ENCODE measurements at places on chromosomes 7 and 10.

DNA sequence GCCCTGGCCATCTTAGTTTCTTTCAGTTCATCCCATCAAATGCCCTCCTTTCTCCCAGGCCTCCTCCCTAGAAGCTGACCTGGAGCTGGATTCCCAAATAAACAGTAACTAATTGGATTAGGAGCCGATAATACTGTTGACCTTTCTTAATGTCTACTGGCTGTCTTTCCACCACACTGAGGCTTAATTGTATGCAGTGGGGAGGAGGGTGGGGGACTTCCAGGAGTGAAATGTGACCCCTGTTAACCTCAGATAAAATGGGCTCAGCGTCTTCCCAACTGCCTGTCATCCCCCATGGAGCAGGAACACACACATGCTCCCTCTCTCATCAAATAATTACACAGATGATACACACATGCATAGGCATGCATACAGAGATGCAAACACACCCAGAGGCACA lies 53.7 kb upstream of the LBX1 start:
- no peak for DNase-seq

DNA sequence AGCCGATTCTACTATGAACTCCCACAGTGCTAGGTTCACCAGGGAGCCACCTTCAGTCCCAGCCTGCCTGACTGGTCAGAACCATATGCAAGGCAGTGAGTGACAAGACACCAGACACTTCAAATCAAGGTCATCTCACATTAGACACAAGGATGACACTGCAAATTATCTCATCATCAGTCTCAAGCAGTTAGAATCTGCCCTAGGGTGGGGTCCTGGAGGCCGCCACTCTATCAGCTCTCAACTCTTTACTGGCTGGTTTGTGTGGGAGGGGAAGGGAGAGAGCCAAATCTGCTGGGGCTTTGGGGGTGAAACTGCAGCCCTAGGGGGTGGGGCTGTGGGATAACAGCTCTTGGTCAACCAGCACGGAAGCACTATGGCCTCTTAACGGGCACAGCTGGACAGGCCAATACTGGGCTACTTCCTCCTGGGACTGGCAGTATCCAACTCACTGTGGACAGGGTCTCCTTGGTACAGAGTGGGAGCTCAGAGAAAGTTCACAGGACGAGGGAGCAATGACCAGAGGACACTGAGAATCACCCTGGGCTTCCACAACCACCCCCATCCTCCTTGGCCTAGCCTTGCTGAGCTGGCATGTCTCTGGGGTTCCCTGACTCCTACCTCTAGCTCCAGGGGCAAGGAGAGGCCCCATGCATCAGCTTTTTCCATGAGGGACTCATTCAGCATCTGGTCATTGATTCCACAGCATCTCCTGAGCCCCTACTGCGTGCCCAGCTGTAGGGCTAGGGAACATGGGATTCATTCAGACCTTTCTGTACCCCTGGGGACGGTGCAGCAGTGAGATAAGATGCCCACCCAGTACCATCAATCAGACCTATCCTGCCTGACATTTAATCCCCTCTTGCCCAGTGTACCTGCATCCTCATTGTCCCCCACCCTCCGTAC lies 5.4 kb downstream of the GPRIN2 start:
- no peak for DNase-seq

DNA sequence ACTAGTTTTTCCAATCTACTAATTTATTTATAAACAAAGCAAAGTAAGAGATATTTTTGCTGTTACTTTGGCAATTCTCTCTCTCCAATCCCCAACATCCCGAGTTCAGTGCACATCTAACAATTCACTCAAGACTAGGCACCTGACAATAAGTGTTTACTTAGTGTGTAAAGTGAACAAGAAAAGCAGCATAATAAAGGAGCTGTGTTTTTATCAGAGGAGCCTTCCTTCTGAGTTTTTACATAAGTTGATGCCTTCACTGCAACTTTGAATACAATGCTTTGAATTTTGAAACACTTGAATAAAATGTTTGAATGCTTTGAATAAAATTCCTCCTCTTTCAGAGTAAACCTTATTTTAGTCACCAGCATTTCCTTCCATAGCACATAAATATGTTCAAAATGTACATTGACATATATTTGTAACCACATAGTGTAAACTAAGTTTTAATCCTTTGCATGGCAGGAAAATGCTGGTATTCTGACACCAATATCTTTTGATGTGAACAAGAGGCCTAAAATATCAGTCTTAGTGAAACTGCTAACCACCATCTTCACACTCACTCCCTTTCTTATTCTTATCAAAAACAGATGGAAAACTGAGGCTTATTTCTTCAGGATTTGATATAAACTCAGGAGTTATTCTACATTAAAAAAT lies 11.4 kb downstream of the PDK4 start:
- no peak for DNase-seq

DNA sequence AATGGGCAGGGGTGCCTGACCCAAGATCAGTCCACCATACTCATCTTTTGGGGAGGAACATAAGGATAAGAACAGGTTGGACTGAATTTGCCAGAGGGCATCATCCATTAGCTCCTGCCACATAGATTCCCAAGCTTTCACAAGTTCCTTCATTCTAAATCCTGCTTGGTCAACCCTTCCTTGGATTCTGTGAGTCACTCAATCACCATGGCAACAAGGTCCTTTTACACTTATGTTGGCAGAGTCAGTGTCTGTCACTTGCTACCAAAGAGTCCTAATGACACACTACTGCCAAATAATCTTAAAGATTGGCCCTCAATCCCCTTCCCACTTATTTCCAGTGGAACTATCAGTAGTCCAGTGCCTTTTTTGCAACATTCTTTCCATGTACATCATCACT lies 5.0 kb upstream of the LGI1 start:
- no peak for DNase-seq

GRCh38 chr10:49243139-49243538 lies 54.9 kb upstream of the TMEM273 start:
- DNase-seq: no peak

DNA sequence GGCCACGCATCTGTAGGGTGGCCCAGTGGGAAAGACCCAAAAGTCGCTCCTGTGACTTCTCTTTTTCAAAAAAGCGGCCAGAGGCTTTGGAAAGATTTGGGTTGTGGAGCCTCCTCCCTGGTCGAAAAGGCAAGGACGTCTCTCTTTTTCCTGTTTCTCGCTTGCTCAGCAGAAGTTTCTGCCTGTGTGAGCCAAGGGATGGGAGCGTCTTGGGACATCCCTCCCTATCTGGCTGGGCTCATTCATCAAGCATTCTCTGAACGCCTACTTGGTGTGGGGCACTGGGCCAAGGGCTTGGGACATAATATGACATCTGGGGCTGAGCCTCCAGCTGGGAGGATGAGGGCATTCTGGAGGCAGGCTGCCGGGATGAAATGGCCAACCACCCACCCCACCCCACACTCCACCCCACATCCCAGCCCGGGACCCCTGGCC lies 120.9 kb downstream of the C10orf105 start:
- DNase-seq: no peak

GRCh38 chr10:72334196-72334824 lies 20.4 kb downstream of the DNAJB12 start:
- DNase-seq: peak; percentile 77

DNA sequence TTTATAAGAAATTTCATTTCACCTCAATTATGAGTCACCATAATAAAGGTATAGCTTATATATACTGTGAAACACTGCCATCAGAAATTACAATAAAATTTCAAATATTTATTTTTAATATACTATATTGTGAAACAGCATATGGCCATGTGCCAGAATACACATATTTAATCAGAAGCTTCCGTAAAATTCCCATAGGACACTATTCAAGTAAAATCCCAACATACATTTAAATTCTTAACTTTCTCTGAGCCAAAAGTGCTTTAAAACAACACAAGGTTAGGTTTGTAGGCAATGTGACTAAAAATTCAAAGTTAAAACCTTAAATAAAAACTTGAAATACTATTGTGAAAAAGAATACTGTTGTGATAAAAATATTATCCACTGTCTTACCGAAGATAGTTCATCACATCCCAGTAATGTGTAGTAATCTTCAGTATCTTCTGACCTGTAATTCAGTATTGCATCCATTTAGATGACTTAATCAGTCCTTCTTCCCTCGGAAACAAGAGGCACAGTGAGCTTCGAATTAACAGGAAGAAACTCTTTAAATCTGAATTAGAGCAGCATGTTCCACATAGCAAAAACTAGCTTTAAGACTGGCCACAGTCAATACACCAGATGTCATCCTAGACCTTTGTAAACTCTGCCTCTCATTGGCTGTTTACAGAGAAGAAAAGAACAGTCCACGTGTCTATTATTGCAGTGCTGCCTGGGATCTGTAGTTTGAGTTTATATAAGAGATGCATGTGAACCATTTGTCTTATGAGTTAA lies at the start of gene DNAJC12:
DNAJC12 (minus strand) TSS at position 648 of the 774 bp plus-strand sequence; CDS start at position 471, 177 bp downstream.
- no peak for DNase-seq

DNA sequence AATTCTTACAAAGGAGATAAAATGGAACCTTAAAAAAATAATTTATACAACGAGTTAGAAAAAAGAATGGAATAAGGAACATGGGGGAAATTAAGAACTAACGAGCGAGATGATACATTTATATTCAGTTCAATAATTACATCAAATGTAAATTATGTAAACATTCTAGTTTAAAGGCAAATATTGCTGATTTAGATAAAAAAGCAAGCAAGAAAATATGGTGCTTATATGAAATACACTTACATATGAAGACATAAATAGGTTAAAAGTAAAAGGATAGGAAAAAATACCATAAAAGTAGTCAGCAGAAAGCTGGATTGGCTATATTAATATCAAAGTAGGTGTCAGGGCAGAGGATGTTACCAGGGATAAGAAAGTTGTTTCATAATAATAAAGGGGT lies 127.0 kb upstream of the AHR start:
- DNase-seq: no peak
